Left ventricle myocardium inferior (tissue), 1 donor: ENCODE measurements at places on chromosomes 16 and 17. TPM values are rescaled to one million over a fixed set of nuclear protein-coding genes. Genes with fewer than 3 reads are reported as not detected.

HCFC1R1 gene
- 48.5 TPM for total RNA-seq

AMZ2 gene
- 99.9 TPM for total RNA-seq

- no peaks in the 10 kb centered on the region for H3K4me1 ChIP-seq
- no peak for DNase-seq
- peaks cover 34% of the 10 kb centered on the region for H3K36me3 ChIP-seq
- no peak overlapping the region for H3K27ac ChIP-seq
- no peak overlapping the region for H3K4me3 ChIP-seq
Observed at GRCh38 chr17:66087073-66087472, 104.9 kb downstream of the CEP112 start.

DNA sequence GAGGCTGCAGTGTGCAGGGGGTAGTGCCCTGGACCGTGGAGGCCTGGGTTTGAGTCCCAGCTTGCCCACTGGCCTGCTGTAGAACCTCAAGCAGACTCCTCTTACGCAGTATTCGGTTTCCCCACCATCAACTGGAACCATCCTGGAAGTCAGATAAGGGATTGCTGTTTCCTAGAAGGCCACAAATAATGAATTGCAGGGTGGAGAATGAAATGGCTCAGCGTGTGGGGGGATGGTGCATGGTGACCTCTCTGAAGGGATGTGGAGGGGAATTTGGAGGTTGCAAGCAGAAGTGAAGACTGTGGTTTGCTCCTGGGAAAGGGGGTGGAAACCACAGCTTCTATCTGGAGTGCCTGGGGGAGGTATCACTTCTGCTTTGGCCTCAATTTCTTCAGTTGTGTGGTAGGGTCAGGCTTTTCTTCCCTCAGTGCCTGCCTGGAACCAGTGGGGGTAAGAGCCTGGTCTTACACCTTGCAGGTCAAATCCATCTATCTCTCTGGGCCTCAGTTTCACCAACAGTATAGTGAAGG is 1.7 kb downstream of the ADGRG5 start:
- no peak overlapping the region for H3K27ac ChIP-seq
- DNase-seq: no peak
- peaks cover 4% of the 10 kb centered on the region for H3K27me3 ChIP-seq
- no peaks in the 10 kb centered on the region for H3K36me3 ChIP-seq
- no peak overlapping the region for H3K4me3 ChIP-seq

DNA sequence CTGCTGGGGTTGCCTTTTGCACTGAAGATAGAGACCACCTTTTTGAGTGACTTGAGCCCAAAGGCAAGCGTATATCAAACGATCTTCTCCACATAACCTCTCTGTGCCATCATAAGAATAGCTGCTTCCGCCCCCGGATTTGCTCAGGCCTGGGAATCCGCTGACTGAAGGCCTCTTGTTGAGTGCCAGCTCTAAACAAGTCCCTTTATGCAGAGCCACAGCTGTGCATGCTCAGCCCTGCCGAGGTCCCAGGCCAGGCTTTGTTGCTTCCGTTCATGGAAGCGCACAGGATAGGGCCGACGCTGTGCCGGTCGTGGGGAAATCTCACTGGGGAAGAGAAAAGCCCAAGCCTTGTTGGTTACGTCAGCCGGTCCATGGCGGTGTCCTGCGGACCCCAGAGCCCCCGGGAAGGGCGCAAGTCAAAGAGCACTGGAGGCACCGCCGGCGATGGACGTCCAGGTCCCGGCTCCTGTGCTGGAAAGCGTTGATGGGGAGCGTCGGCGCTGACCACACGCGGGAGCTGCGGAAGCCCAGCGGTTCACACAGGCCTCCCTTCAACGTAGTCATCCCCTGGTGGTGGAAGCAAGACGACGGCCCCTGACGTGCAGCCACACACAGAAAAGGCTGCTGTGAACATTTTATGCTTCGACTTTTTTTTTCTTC is 23.5 kb upstream of the RPL13 start:
- H3K36me3 ChIP-seq: peaks cover 66% of the 10 kb centered on the region
- no peaks in the 10 kb centered on the region for H3K27me3 ChIP-seq
- H3K4me3 ChIP-seq: no peak overlapping the region
- no peak overlapping the region for H3K27ac ChIP-seq
- H3K4me1 ChIP-seq: peaks cover 36% of the 10 kb centered on the region
- DNase-seq: no peak

GRCh38 chr17:79861413-79862216 is 22.4 kb upstream of the CBX4 start:
- DNase-seq: no peak
- H3K4me3 ChIP-seq: no peak overlapping the region
- H3K36me3 ChIP-seq: no peaks in the 10 kb centered on the region

DNA sequence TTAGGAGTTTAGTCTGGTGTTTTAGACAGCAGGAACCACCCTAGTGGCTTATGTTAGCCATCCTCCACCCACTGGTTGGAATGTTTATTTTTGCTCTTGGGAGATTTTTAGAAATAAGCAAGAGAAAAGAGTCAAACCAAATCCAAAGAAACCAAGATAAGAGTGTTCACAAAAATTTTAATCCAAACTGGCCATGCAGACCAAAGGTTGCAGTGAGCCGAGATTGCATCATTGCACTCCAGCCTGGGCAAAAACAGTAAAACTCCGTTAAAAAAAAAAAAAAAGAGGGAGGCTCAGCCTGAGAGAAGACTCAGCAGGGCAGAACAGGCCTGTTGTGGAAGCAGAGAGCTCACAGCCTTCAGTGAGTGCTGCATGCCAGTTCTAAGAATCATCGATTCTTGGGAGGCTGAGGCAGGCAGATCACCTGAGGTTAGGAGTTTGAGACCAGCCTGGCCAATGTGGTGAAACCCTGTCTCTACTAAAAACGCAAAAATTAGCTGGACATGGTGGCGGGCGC is 12.2 kb upstream of the C16orf54 start:
- H3K36me3 ChIP-seq: no peaks in the 10 kb centered on the region
- H3K4me1 ChIP-seq: no peaks in the 10 kb centered on the region
- DNase-seq: no peak
- H3K27ac ChIP-seq: no peak overlapping the region
- H3K4me3 ChIP-seq: no peak overlapping the region

- H3K27ac ChIP-seq: peak overlapping the region; percentile 87
- no peaks in the 10 kb centered on the region for H3K27me3 ChIP-seq
- DNase-seq: peak; percentile 76
- peaks cover 59% of the 10 kb centered on the region for H3K36me3 ChIP-seq
- peak overlapping the region; percentile 54 for H3K4me3 ChIP-seq
Observed at GRCh38 chr17:57874434-57875289, 24.8 kb upstream of the MRPS23 start.

DNA sequence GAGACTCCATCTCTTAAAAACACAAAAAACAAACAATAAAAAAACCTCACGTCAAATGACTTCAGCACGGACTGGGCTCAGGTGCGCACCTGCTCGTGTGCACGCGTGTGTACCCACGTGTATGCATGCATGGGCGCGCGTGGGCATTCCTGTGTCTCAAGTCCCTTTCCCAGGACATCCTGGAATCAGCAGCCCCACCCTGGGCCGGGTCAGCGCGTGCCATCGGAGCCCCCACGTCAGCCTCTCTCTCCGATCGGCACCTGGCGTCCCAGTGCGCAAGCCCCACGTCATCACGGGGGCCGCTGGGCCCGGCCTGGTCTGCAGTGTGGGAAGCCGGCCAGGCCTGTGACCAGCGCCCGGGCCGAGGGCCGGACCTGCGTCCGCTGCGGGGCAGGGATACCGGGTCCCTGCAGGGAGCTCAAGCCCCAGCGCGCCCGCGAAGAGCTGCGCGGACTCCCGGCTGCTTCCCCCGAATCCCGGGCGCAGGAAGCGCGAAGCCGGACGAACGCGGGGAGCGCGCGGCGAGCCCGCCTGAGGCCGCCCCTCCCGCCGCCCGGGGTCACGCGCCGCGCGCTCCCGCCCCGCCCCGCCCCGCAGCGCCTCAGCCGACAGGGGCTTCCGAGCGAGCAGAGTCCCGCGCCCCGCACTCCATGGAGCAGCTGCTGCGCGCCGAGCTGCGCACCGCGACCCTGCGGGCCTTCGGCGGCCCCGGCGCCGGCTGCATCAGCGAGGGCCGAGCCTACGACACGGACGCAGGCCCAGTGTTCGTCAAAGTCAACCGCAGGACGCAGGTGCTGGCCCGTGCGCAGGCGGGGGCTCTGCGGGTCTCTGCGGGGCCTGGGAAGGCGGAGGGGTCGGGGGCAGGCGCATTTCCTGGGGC is at the start of gene FN3K:
Gene FN3K (plus strand): TSS at position 629 of the 880 bp plus-strand sequence. CDS start 22 bp downstream, at position 651.
- H3K4me3 ChIP-seq: peak within 1 kb of the TSS; percentile 87
- no peaks in the 10 kb centered on the region for H3K27me3 ChIP-seq
- peaks cover 27% of the 10 kb centered on the region for H3K36me3 ChIP-seq

GRCh38 chr17:56867948-56868376 is 34.0 kb downstream of the DGKE start:
- H3K36me3 ChIP-seq: peaks cover 6% of the 10 kb centered on the region
- no peak overlapping the region for H3K27ac ChIP-seq
- H3K4me3 ChIP-seq: no peak overlapping the region

MYH2 gene
- 0.33 TPM for total RNA-seq

- H3K36me3 ChIP-seq: peaks cover 99% of the 10 kb centered on the region
- no peak overlapping the region for H3K4me3 ChIP-seq
- no peak for DNase-seq
- H3K27ac ChIP-seq: no peak overlapping the region
- no peaks in the 10 kb centered on the region for H3K27me3 ChIP-seq
Observed at GRCh38 chr17:29090750-29091605, 48.0 kb downstream of the PIPOX start.

MPV17L gene
- total RNA-seq: 7.0 TPM

DNA sequence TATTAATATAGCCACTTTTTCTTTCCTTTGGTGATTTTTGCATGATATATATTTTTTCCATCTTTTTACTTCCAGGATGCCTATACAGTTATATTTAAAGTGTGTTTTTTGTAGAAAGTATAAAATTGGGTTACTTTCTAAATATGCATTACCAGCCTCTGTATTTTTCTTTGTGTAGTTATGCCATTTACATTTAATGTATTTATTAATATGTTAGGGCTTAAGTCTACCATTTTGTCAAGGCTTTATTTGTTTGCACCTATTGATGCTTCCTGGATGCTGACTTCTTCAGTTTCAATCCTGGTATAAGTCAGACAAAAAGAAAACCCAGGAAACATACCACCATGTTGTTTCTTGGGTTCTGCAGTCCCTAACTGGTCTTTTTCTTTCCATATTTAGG is 911.1 kb upstream of the GOT2 start:
- no peak overlapping the region for H3K4me3 ChIP-seq
- no peaks in the 10 kb centered on the region for H3K4me1 ChIP-seq
- no peak overlapping the region for H3K27ac ChIP-seq
- H3K36me3 ChIP-seq: no peaks in the 10 kb centered on the region

DNA sequence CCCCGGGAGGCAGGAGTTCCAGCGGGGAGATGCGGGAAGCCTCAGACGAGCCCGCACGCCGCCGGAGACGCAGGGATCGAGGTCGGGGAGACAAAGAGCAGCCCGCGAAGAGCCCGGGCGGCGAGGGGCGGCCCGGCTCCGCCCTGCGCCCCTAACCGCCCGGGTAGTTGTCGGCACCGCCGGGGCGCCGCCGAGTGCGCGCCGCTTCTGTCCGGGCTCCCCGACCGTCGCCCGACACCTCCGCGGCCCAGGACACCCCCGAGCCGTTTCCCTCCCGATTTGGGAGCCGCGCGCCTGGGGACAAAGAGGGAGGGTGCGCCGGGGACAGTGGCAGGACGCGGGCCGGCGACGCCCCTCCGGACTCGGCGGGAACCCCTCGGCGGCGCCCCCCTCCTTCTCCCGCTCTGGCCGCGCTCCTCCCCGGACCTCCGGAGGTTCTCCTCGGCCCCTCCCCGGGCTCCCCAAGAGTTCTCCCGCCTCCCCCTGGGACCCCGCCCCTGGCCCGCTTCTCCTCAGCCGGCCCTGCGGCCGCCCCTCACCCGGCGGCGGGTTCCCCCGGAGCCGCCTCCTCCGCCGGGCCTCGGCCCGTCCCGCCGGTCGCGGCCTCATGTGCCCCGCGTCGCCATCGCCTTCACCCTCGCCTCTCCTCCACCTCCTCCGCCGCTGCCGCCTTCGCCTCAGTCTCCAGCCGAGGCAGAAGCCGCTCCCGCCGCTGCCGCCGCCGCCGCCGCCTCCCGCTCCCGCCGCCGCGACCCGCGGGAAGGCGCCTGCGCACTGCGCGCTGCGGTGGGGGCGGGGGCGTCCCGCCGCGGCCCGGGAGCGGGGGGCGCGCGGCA is at the start of gene GJC1:
Gene GJC1 (minus strand): TSS at position 765 of the 836 bp plus-strand sequence. CDS start 24,470 bp downstream, outside the sequence.
- H3K4me3 ChIP-seq: peak within 1 kb of the TSS; percentile 80
- no peaks in the 10 kb centered on the region for H3K36me3 ChIP-seq
- peak within 1 kb of the TSS; percentile 94 for H3K27ac ChIP-seq
- H3K27me3 ChIP-seq: peaks cover 37% of the 10 kb centered on the region
- peak; percentile 64 for DNase-seq
- peaks cover 58% of the 10 kb centered on the region for H3K4me1 ChIP-seq

TMEM98 gene
- total RNA-seq: 10.1 TPM

DNA sequence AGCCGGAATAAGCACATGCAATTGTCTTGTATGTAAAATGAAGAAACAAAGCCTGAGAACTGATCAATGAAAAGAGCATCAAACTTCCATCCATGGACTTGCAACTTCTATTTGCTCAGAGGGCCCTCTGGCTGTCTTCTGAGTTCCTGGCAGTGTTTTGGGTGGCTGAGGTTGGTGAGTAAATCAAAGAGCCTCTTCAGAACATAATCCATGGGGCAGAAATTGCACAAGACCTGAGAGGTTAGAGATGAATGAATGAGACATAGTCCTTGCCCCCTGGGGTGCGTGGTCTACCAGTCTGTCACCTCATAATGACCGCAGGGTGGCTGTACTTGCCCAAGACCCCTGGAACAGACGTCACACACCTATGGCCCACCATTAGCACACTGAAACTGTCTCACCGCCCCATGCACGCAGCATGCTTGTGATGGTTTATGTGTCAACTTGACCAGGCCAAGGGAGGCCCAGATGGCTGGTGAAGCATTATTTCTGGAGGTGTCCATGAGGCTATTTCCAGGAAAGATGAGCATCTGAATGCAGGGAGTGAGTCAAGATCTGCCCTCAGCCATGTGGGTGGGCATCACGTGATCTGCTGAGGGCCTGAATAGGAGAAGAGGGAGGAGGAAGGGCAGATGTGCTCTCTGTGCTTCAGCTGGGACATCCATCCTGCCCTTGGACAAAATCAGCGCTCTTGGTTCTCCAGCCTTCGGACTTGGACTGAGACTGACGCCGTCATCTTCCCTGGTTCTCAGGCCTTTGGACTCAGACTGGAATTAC is 8.3 kb downstream of the PIK3R6 start:
- peak overlapping the region; percentile 72 for H3K27ac ChIP-seq
- no peaks in the 10 kb centered on the region for H3K36me3 ChIP-seq
- no peaks in the 10 kb centered on the region for H3K27me3 ChIP-seq
- H3K4me1 ChIP-seq: peaks cover 30% of the 10 kb centered on the region
- DNase-seq: no peak

DNA sequence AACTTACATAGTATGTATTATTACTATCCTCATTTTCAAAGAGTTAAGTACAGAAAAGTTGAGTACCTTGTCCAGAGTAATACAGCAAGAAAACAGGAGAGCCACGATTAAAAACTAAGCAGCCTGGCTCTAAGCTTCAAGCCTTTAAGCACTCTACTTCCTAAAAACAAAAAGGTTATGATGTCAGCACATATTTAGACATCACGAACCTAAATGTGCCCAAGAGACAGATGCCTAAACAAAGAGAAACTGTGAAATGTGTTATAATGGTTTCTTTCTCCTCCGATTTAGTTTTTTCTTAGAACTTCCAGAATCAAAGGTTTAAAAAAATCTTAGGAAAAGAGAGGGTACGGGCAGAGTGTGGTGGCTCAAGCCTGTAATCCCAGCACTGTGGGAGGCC is 151.0 kb downstream of the VPS53 start:
- H3K36me3 ChIP-seq: peaks cover 23% of the 10 kb centered on the region
- peaks cover 57% of the 10 kb centered on the region for H3K4me1 ChIP-seq
- H3K4me3 ChIP-seq: no peak overlapping the region
- no peaks in the 10 kb centered on the region for H3K27me3 ChIP-seq
- H3K27ac ChIP-seq: peak overlapping the region; percentile 90
